Activated CD8-positive, alpha-beta memory T cell treated with anti-CD3 and anti-CD28 coated beads, Interleukin-2, amount 50 U/mL, for 48 hours (primary cell): ENCODE measurements at places on chromosomes 6 and 20.

GRCh38 chr6:32369660-32370059, 2.0 kb downstream of the TSBP1 start:
- DNase-seq = no peak

- no peak for DNase-seq
Observed at GRCh38 chr6:23320471-23321015, 751.2 kb downstream of the HDGFL1 start.

GRCh38 chr6:157688275-157688959, 134.6 kb upstream of the SNX9 start:
- DNase-seq = no peak

GRCh38 chr6:118746825-118747174, 95.4 kb upstream of the CEP85L start:
- DNase-seq = no peak

- no peak for DNase-seq
Observed at GRCh38 chr6:210778-211374, 81.4 kb upstream of the DUSP22 start.

DNA sequence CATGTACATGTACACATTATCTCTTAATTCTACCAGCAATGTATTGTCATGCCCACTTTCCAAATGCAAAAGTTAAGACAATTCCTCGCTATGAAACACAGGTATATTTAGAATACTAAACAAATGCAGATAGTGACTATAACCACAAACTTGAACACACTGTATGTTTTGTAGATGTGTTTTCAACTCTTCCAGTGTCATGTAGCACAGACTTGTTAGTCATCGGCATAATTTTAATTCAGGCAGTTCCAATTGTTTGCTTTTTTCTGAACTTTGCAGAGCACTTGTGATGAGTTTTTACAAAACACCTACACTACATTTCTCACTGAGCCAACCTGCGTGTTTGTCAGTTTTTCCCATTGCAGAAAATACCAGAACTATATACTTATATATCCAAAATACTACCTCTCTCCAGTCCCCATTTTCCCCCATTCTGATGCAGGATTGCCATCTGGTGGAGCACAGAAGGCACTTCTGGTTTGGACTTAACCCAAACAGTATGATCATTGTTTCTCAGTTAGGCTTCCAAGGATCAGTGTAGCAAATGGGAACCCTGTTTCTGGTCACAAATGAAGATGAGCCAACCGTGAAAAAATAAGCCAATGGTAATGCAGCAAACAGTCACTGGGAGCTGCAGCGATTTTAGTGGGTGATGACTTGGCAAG, 143.4 kb downstream of the ADGRB3 start:
- no peak for DNase-seq

GRCh38 chr6:31791324-31792089, 4.0 kb downstream of the VARS1 start:
- no peak for DNase-seq

GRCh38 chr6:15974817-15975216, 154.1 kb upstream of the MYLIP start:
- DNase-seq = no peak

DNA sequence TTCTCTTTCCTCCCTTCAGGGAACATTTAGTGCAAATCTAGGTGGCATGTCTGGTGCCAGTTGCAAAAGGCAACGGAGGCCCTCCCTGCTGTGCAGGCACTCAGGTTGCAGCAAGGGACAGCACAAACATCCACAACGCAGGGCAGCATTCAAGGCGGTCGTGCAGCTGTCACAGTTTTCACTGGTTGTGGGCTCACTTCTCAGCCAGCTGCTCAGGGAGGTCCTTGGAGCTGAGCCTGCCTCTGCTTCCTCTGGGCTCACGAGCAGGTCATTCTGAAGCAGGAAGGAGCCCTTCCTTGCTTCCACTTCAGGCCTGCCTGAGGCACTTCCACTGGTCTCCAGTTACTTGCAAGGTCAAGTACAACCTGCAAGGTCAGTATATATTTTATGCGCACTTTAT, 3.8 kb upstream of the NPEPL1 start:
- no peak for DNase-seq

GRCh38 chr20:1895674-1896483, 672 bp downstream of the SIRPA start:
- DNase-seq = no peak

- no peak for DNase-seq
Observed at GRCh38 chr6:74320715-74321114, 624.7 kb downstream of the CD109 start.

DNA sequence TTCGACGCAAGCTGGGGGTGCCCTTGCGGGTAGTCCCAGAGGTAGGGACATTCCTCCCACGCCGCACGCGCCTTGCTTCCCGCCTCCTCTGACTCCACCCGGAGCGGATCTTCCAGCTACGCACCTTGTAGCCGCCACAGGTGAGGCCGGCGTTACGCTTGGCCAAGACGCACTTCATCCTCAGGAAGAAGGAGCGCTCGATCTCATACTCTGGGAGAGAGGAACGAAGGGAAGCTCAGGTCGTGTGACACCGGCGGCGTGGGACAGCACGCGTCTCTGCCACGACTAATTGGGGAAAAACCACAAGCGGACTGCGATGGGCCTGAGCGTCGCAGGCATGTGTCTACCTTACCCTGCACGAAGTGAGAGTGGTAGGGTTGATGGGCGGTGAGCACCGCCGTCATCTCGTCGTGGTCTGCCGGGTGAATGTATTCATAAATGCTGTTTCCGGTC, 15.5 kb downstream of the SIM1 start:
- no peak for DNase-seq

DNA sequence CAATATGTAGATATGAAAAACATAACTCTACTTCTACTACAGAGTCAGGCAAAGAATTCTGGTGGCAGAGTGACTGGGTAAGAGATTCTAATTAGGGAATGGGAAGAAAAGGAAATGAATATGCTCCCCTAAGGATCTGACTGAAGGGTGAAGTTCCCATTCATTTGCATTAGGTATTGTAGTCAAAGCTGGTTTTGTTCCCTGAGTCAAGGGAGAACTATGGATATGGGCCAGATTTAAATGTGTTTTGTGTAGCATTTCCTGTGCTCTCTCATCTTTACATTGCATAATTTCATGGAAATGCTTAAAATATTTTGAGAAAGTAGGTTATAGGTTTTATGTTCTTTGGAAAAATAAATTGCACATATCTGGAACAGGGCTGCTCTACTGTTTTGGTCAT, 299.7 kb downstream of the BTBD3 start:
- no peak for DNase-seq

DNA sequence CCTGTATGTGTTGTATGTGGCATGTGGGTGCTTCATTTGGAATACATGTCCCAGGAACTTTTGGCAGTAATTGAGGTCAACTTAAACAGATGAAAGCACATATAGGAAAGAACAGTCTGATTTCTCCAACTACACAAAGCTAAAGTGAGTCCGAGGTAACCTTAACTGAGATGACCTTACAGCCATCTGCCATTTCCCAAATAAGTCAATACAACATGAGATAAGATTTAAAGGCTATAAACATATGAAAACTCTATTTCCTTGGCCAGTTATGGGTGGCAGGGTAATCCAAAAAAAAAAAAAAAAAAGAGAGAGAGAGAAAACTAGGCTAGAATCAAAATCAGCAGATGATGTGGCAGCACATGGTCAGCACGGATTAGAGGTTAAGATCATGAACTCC, 1068.3 kb downstream of the KHDRBS2 start:
- no peak for DNase-seq

DNA sequence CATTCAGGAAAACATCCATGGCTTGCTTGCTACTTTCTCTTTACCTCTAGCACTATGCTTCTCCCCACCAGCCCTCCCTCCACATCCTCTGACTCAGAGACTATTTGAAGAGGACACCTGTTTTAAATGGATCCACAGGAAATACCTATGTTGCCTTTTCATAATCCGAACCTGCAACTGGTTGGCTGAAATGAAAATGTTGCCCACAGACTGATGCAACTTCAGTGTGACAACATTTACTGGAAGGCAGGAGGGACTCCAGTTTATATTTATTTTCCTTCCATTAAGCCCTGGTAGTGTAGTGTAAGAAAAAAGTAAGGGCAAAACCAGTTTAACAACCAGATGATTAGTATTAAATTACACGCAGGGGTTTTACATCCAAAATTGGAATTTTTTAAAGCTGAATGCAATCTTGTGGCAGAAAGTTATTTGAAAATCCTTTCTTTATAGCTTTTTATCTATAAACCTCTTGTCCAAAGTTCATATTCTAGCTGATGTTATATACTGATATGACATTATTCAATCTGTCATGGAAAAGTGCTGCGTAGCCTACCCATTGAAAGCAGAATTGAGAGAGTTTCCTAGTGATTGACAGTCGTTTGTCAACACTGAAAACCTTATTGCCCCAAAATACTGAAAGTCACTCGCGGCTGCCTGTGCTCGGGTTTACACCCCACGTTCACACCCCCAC, 881 bp upstream of the AIG1 start:
- no peak for DNase-seq

DNA sequence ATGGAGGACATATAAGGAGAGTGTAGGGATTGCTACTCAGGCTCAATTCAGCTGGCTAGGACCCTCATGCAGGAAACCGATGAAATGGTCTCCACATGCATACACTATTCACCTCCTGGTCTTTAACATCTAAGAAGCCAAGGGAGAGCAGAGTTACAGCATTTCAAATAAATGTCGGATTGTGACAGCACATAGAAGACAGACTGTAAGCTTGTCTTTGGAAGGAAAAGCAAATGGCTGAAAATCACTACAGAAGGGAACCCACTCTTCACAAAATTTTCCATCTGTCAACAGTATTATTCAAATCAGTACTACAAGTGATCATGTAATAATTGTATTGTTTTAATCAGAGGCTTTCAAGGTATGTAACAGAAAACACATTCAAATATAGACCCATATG, 72.9 kb downstream of the ATG5 start:
- no peak for DNase-seq
